ENCODE measurements at places on chromosomes 5 and 9.

DNA sequence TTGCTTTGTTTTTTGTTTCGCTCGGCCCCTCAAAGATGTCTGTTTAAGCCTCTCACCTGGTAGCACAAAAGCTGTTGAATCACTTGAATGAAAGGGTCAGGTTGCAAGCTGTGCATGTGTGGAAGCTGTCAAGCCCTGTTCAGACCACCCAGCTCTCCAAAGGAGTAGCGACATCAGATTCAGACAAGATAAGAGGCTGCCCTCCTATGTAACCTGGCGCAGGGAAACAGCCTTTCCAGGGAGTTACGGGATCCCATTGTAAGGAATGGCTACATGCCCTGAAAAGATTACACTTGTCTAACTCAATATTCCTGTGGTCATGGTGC is 2.9 kb downstream of the FREM1 start:
- DNase-seq = no peak

DNA sequence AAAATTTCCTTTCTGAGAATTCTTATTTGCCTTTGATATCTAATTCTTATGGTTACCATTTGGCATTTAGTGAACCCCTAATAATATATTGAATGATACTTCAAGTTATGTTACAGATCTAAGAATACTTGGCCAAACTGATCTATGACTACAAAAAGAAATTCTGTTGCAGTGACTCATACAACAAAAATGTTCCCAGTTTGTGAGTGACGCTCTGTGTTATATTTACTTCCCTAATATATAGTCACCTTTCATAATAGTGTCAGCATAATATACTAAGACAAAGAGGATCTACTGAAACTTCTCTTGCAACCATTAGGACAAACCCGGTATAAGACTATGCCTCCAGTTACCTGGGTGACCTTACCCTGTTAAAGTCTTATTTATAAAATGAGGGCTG is 216.9 kb upstream of the TLX3 start:
- peak; percentile 76 for DNase-seq

GRCh38 chr5:58266402-58266801 is 193.5 kb downstream of the PLK2 start:
- DNase-seq = peak; percentile 42

- peak; percentile 80 for DNase-seq
These were observed 828 bp downstream of the ZSWIM6 start for GRCh38 chr5:61332851-61333320.

GRCh38 chr9:34982361-34982760 is 7.2 kb upstream of the DNAJB5 start:
- DNase-seq = no peak

GRCh38 chr5:67855523-67855922 is 360.0 kb upstream of the PIK3R1 start:
- no peak for DNase-seq

GRCh38 chr9:109910671-109911518 is 130.9 kb downstream of the PALM2AKAP2 start:
- peak; percentile 72 for DNase-seq

- DNase-seq = no peak
These were observed 21.4 kb downstream of the OR2V1 start for GRCh38 chr5:181109489-181110013.

- no peak for DNase-seq
These were observed 228.5 kb downstream of the ENC1 start for GRCh38 chr5:74412066-74412465.

- DNase-seq = no peak
These were observed 1992.1 kb upstream of the NUDT12 start for GRCh38 chr5:105554568-105555169.

- DNase-seq = no peak
These were observed 7.2 kb upstream of the PSD2 start for GRCh38 chr5:139788294-139788910.

- DNase-seq = no peak
These were observed 741.5 kb upstream of the RGMB start for GRCh38 chr5:98031926-98032325.

DNA sequence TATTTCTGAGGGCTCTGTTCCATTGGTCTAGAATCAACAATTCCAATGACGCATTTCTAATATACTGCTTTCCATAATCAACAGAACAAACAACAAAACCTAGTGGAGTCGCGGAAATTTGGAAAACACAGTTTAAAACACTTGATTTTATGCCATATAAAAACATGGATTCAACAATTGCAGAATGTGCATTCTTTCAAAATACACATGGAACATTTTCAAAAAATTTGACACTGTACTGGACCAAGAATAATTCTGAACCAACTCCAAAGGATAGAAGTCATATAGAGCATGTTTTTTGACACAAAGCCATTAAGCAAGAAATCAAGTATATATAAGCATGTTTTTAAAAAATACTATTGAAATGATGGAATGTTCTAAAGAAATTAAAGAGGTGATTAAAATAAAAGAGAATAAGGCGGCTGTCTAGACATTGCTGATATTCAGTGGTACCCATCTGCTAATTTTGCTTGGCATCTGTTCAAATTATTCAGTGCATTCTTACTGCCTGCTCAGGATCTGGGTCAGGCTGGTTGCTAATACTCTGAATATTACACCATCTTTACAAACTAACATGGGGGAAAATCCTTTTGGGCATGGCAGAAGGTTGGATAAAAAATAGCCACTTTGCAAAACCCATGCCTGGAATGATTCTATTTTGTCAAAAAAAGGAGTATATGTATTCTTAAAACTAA is 221.3 kb downstream of the NPR3 start:
- DNase-seq = no peak

GRCh38 chr5:121251954-121252353 is 599.7 kb upstream of the FTMT start:
- peak; percentile 44 for DNase-seq

- no peak for DNase-seq
These were observed 108.7 kb downstream of the RGS3 start for GRCh38 chr9:113572076-113572861.

DNA sequence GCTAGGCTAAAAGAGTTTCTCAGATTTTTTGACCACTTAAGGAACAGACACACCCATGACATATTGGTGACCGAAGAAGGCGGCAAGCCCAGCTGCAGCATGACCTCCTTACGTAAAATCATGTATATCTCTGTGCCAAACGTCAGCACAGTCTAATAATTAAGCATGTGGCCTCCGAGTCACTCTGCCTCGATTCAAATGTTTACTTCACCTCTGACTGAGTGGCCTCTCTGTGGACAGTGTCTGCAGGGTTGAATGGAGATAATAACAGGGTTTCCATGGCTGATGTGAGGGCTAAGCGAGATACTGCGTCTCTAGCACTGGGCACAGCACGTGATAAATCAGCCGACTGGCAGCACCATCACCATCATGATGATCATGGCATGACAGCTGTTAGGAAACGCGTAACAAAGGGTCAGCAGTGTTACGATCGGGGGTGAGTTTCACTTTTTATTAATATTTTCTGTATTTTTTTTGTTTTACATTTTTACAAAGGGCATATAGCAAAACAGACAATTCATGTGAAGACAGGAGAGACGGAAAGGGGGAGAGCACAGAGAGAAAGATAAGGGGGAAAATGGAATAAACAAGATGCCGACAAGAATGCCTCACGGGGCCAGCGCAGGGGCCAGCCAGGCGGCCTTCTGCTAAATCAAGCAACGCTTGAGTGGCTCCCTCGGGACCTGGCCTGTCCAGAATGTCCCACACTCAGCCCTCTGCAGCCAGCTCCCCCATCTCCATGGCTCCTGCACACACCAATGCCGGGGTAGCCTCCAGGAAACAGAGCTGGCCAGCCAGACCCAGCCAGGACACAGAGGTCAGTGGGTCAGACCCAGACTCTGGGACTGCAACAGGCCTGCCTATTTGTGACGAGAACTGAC is 60.3 kb downstream of the ADAMTS2 start:
- DNase-seq = no peak

DNA sequence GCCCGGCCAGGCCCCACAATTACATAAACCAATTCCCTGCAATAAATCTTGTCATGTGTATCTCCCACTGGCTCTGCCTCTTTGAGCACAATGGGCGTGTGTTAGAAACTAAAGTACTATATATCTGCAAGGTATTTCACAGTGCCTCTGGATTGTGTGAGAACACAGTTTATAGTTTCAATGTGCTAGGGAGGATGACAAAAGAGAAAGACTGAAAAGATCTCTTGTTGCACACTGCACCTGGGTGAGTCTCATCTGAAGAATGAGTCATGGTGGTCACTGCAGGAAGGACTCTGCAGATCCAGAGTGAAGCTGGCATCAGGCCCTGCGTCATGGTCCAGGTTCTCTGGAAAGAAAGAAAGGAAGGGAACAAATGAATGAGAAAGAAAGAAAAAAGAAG is 20.7 kb upstream of the CTSV start:
- DNase-seq = no peak

DNA sequence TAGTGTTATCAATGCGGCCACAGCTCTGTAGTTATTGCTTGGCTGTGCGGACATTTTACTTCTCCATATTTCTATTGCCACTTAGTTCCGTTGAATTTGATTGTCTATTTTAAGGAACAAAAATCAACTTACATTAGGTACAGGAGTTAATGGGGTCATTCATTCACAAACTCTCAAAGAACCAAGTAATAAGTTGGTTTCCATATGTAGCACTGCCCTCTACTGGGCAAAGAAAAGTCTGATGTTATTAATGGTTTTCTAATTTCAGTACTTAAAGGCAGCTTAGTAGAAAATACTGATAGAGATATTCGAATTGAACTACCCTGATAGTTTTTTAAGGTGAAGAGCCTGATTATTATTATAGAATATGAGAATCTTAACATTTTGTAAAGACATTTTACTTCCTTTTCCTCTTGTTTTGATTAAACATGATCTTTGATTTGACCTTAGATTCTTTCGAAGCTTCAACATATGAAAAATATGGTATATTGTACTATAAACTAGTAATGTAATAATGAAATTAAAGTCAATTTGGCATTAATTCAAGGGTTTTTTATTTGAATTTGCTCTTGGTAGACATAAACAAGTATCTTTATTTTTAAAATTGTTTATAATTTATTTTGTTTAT is 119.5 kb upstream of the CTNND2 start:
- peak; percentile 42 for DNase-seq

GRCh38 chr9:114448706-114449105 is 56.6 kb downstream of the WHRN start:
- DNase-seq = no peak

DNA sequence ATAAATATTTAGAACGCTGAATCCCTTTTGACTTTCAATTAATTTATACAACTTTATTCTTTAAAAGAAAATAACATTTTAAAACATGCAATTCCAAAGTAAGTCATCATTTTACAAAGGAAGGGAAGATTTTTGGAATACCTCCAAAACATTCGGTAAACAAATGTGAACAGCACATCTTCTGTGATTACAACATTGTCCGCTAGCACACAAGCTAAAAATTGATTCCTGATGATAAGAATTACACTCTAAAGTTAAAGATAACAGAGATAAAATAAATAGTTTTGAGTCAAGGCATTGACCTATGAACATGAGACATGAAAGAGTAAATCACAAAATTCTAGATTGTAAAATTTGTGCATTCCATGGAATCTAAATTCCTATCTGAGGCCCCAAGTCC is 56.2 kb upstream of the TRAF1 start:
- peak; percentile 72 for DNase-seq

DNA sequence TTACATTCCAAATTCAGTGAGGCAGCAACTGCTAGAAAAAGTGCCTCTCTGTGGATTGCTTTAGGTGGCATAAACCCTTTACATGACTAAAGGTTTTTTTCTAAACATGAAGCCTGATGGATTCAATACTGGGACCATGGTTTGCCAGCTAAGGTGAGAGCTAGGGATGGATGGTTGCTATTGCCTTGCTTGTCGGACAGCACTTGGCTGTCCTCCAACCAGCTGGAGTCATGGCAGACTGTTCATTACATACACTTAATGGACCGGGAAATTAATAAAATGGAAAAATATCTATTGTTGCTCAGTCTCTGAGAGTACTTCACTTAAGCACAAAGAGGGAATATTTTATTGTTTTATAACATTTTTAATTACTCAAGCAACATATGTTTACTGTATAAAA is 116.9 kb upstream of the TRPC7 start:
- DNase-seq = no peak

DNA sequence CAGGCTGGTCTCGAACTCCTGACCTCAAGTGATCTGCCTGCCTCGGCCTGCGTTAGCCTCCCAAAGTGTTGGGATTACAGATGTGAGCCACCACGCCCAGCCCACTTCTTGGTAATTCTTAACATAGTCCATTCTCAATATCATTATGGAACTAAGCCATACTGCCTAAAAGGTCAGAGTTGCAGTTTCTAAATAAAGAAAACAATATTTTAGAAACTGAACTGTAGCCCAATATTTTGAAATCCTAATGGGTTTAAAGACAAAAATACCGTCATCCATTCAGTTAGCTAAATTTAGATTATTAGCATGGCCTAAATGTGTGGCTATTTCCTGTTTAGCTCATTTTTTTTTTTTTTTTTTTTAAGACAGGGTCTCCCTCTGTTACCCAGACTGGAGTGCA is 99.5 kb downstream of the USP20 start:
- no peak for DNase-seq

- peak; percentile 77 for DNase-seq
These were observed 167.5 kb downstream of the CDK5RAP2 start for GRCh38 chr9:120412425-120412951.

- no peak for DNase-seq
These were observed 78.3 kb upstream of the HCN1 start for GRCh38 chr5:45774528-45774927.

GRCh38 chr5:135533334-135533733 is 2.4 kb downstream of the NEUROG1 start:
- DNase-seq = no peak

DNA sequence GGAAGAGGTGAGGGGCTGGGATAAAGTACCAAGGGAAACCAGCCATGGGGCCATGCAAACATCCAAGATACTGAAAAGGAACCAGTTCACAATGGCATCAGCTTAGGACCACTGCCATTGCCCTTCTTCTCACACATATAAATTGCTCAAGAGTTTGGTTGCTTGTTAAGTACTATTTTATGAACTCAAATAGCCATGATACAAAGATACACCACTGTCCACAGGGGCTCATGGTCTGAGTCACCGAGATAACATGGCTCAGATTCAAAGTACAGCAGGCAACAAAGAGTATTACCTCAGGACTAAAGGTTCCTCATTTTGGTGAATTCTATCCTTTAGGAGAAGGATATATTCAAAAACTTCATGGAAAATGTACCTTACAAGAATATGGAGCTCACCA is 55.6 kb downstream of the FANCC start:
- DNase-seq = peak; percentile 62

DNA sequence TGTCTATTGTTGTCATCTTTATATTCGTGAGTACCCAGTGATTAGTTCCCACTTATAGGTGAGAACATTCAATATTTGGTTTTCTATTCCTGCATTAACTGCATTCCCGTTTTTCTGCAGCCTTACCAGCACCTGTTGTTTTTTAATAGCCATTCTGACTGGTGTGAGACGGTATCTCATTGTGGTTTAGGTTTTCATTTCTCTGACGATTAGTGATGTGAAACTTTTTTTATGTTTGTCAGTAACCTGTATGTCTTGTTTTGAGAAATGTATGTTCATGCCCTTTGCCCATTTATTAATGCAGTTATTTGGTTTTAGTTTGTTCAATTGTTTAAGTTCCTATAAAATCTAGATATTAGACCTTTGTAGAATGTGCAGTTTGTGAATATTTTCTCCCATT is 546.0 kb upstream of the RORB start:
- DNase-seq = no peak

Data from iris pigment epithelial cell (primary cell).